ENCODE measurements at places on chromosomes 4 and X.

- no peak for DNase-seq
These were observed 41.0 kb upstream of the JADE1 start for GRCh38 chr4:128768373-128768996.

GRCh38 chr4:43410636-43411035 lies 518.1 kb downstream of the GRXCR1 start:
- no peak for DNase-seq

DNA sequence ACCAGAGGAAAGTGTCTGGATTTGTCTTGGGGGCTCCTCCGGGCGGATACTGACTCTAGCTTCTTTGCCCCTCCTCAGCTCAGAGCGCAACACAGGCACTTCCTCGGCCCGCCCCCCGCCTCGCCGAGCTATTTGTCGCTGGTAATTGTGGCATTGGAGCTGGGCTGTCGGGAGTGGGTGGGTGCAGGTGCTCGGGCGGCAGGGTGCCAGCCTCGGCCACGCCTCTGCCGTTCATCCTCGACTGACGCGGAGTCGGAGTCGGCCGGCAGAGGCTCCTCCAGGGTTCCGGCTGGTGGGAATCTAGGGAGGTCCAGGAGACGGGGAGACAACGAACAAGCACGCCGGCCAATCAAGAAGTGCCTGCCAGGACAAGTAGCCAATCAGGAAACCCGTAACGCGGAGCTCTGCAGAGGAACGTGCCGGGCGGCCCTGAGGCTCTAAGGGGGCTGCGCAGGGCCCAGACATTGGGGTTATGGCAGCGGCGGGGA lies 3.9 kb upstream of the SYN1 start:
- DNase-seq: no peak

- DNase-seq: no peak
These were observed 253.9 kb downstream of the GLUD2 start for GRCh38 chrX:121301356-121301755.

- no peak for DNase-seq
These were observed 29.0 kb downstream of the HAND2 start for GRCh38 chr4:173500841-173501591.

DNA sequence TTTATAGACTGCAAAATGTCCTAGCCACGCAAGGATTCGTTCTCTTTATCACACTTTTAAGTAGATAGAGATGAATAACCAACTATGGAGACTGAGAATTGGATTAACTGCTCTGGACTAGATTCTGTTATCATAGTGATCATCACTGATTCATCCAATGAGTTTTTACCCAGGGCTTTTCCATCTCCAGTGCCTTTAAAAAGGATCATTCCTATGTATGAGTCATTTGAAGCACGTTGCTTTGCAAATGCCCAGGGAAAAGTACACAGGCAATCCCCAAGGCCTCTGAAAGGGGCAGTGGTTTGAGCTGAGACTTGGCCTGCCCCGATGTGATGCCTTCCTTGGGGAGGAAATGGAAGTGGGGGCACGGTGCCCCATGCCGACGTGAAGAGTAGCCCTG lies 122.7 kb upstream of the PSAPL1 start:
- no peak for DNase-seq

GRCh38 chrX:21863241-21863640 lies 7.5 kb downstream of the YY2 start:
- no peak for DNase-seq

GRCh38 chr4:36088542-36088941 lies 155.8 kb downstream of the ARAP2 start:
- no peak for DNase-seq

DNA sequence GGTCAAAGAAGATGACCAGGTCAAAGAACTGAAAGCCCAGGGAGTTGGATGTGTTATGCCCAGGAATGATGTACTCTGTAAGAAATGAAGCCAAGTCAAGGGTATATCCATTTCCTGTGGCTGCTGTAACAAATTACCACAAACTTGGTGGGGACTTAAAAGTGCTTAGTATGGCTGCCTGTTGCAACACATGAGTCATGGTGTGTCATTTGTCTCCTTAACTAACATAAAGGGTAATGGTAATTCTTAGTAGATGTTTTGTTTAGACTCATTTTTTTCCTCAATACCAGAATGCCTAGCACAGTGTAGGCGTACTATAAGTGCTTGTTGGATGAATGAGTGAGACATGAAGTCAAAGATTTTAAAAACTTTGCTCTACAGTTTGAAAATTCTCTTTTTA lies 45.7 kb downstream of the SYTL5 start:
- no peak for DNase-seq

DNA sequence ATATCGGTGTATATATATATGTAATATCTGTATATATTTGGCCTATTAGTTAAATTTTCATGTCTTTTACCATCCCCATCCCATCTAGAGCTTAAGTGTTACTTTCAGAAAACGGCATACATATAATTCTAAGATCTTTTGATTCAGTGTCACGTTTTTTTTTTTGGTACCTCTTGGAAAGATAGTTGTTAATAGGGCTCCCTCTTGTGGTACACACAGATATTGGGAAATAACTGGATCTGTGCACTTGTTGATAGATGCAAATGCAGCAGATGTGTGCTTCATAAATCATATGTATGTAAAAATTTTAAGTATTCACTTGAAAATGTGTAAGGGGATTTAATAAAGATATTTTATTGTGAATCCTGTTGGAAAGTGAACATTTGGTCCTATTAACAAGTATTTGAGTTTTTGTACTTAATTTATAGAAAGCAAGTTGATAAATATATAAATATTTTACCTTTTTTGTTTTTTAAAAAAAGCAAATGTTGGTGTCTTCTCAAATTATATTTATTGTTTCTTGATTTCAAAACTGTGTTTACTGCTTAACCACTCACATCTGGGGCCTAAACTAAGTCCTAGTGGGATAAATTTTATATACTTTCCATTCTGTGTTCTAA lies 74.7 kb downstream of the PAQR3 start:
- no peak for DNase-seq

GRCh38 chr4:17058536-17058915 lies 160.1 kb upstream of the LDB2 start:
- no peak for DNase-seq

DNA sequence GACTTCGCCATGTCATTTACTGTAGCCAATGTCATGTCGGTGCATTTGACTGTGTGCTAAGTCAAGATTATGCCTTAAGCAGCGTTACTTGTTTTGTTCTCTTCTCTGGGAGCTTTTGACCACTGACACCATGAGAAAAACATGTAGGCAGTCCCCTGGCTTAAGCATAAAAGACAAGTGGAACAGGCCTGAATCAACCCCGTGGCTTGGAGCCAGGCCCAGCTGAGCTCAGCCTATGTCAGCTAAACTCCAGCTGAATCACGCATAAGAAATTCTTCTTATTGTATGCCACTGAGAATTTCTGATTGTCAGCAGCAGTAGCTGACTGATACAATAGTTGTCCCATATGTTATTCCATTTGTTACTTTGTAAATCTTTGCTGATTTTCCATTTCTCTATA lies 261.9 kb downstream of the CBLL2 start:
- DNase-seq: no peak

DNA sequence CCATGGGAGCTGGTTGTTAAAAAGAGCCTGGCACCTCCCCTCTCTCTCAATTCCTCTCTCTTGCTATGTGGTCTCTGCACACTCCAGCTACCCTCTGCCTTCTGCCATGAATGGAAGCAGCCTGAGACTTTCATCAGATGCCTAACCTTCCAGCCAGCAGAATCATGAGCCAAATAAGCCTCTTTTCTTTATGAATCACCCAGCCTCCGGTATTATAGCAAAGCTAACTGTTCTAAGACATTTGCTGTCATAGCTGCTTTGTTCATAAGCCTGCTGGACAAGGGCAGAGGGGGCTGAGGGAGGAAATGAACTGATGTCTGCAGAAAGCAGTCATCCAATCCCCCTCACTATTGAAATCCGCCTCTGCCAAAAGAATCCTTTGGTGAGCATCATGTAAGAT lies 196.7 kb downstream of the ZNF330 start:
- DNase-seq: no peak

DNA sequence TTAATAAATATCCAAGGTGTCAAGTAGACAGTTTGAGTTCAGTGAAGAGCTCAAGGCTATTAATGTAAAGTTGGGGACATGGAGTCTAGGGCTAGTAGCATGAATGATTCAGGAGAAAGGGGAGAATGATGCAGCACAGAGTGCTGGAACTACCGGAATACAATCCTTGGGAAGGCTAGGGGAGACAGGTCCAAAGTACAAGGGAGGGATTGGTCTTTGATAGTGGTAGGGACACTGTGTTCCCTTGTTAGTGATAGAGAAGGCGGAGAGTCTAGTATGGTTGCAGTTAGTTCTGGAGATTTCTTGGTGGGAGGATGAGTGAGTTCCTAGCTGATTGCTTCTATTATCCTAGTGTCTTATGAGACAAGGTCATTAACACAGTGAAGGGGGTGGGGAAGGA lies 8.7 kb downstream of the GCNA start:
- DNase-seq: no peak

DNA sequence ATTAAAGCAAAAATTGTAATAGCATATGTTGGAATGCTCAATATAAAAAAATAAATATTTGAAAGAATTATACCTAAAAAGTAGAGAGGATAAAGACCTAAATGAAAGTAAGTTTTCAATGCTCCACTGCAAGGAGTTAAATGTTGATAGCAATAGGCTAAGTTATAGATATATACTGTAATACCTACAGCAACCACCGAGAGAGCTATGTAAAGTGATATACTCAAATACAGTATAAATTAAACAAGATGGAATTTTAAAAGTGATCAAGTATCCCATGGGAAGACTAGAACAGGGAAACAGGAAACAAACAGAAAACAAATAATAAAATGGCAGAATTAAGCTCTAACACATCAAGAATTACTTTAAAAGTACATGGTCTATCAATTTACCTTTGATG lies 73.9 kb downstream of the CASP3 start:
- no peak for DNase-seq

- DNase-seq: no peak
These were observed 16.0 kb downstream of the RTL3 start for GRCh38 chrX:78643096-78643495.

GRCh38 chrX:67004451-67004850 lies 365.6 kb upstream of the EDA2R start:
- DNase-seq: no peak

- no peak for DNase-seq
These were observed 12.2 kb upstream of the MTMR1 start for GRCh38 chrX:150680974-150681373.

GRCh38 chr4:97917115-97917514 lies 226.2 kb downstream of the STPG2 start:
- DNase-seq: no peak

GRCh38 chr4:94517492-94517891 lies 65.8 kb downstream of the PDLIM5 start:
- no peak for DNase-seq

DNA sequence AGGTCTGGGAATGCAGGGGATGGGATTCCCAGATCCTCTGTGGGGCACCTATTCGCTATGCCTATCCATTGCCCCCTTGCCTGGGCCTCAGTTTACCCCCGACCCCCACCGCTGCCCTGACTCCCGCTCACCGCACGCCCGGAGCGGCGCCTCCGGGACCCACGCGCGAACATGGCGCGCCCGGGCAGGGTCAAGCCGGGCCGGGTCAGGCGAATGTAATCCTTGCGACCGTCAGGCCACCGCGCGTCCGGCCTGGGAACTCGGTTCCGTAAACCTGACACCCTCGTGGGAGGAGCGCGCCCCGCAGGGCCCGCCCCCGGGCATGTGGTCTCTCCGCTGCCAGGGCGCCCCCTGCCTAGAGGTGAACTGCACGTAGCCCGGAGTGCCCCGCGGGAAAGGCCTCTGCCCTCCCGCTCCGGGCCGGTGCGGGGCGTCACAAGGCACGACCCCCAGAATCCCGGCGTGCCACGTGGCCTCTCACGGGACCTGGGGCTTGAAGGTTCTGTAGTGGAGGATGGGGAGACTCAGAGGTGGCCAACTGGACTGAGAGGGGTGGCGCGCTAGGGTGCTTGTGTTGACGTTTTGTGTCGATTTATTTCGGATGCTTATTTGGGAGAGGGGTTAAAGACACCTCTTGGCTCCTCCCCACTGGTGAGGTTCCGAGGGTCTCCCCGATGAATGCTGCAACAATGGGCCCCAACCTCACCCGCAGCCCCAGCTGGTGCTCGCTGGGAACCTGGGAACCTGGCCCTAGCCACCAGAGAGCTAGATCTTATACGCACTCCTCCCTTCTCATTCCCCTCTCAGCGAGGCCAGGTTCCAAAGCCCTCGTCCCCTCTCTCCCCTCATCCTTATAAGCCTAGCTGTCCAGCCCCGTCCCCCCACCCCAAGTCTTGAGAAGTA lies at the start of gene PRICKLE3:
Gene PRICKLE3, minus strand, starts transcription at position 249 of the 903 bp plus-strand sequence. Its CDS starts 76 bp downstream, at position 173.
- DNase-seq: peak; percentile 41

DNA sequence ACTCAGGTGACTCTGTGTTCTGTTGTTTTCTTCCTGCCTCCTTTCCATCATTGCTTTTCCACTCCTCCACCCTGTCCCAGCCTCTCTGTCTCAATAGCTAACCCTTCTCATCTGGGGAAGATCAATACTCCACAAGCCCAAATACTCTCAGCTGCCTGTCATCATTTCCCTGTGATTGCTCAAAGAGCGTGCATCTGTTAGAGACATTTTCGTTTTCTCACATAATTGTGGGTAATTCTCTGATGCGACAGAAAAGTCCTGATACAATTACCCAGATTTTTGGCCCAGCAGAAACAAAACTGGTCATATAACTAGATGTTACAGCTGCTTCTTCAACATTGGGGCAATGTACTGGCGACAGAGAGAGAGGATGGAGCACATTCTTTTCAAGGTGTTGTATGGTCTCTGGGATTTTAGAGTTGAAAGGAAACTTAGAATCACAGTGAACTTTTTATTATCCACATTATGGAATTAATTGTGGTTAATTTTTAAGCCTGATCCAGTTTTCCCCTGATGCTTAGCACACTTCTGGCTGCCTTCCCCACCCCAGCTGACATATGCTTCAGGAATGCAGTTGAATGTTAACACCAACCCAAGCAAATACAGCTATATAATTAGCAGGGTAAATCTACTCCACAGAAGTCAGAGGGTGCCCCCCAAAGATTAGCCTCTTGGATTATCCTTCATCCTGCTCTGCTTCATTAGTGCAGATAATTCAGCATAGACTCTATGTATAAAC lies 171.4 kb upstream of the ANXA3 start:
- no peak for DNase-seq

DNA sequence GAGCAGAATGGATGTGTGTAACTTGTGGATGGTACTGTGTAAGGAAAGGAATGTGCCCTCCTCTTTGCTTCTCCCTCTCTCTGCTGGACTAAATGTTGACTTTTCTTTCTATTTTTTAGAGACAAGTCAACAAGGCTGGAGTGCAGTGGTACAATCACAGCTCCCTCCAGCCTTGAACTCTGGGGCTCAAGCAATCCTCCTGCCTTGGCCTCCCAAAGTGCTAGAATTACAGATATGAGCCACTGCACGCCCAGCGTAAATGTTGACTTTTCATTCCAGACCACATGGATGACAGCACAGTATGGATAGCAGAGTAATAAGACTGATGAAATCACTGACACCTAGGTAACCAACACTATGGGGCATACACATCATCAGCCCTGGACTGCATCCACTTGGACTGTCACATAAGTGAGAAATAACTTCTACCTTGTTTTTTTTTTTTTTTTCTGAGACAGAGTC lies 5.1 kb upstream of the RPS3A start:
- DNase-seq: no peak

DNA sequence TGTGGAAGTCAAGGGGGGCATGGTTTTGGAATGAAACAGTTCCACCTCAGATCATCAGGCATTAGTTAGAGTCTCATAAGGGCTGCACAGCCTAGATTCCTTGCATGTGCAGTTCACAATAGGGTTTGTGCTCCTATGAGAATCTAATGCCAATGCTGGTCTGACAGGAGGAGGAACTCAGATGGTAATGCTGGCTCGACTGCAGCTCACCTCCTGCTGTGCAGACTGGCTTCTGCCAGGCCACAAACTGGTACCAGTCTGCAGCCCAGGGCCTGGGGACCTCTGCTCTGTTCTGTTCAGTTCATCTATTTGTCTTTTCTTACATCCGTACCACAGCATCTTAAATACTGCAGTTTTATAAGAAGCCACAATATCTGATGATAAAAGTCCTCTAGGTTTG lies 12.2 kb upstream of the MSL3 start:
- DNase-seq: no peak

Measured in activated CD8-positive, alpha-beta memory T cell treated with anti-CD3 and anti-CD28 coated beads for 4 hours (primary cell).